ENCODE measurements at places on chromosomes 4 and X. TPM values are rescaled to one million over a fixed set of nuclear protein-coding genes. Genes with fewer than 3 reads are reported as not detected.

DNA sequence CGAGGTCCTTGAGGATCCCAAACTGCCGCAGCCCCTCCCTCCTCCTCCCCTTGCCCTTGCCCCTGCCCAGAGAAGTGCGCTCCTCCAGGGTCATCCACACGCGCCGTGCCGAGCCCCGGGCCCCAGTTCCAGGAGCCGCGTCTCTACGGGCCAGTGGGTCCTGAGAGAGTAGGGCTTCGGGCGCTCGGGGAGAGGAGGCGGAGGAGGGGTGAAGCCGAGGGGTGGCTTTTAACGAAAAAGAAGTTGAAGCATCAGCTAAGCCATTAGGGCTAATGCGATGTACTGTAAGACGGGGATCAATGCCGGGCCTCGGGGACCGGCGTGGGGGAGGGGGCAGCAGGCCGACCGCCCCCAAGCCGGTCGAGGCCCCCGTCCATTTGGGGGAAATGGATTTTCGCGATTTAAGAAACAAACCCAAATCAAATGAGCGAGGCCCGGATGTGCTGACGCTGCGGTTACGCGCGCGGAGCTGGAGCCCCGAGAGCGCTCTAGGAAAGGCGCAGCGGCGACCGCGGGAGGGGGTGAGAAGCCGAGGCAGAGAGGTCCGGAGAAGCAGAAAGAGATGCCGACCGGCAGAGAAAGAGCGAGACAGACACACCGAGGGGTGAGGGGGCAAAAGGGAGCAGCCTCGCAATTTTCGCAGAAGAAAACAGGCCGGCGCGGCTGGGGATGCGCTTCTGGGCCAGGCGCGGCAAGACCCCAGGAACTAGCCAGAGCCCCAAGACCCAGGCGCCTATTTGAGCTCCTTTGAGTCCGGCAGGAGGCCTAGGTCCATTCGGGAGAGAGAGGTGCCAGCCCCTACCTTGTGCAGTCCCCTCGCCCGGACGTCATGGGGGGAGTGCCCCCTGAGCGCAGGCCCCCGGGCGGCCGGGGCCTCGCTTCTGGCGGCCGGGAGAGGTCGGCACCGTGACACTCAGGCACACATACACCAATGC lies 13.6 kb downstream of the HMX1 start:
- no peak for DNase-seq

GRCh38 chrX:151902813-151903591 lies 9.7 kb upstream of the MAGEA4 start:
- peak; percentile 14 for DNase-seq

DNA sequence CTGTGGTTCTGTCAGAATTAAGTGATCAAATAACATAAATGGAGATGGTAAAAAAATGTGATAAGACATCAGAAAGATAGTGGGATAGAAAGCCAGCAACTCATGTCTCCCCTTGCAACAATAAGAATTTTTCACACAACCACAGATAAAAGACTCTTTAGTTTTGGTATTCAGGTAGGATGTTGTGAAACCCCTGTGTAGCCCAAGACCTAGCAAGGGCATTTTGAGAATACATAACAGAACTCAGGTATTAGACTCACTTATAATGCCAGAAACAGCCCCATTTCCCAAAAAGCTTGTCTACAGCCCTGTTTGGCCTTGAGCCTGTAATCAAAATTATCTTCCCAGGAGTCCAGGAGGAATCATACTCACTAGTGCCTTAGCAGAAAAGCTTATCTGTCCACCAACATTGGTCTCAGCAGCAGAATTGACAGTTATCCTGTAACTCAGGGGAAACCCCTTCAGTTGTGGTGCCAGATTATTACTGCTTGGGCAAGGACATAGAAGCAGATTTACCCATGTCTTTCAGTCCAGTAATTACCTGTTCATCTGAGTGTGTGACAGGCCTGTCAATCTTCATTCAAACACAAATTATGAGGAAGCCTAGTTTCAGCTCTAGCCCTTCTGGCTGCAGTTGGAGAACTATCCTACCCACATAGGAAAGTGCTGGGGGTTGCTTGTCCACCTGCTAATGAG lies 41.0 kb upstream of the UGT2B17 start:
- no peak for DNase-seq

TLR2 gene
- total RNA-seq: 2.3 TPM

DNA sequence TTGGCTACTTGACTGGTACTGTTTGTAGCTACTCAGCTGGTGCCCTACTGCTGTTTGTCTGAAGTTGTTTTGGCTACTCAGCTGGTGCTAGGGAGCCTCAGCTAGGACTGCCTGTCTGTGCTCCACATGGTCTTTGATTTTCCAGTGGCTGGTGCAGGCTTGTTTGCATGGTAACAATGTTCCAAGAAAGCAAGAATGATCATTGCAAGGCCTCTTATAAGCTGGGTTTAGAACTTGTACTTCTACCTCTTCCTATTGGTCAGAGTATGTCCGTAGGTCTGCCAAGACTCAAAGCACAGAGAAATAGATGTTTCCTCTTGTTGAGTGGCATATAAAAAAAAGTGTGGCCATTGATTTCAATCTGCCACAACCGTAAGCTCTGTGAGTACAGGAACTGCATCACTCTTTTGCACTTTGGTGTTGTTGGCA lies 17.6 kb downstream of the NFKB1 start:
- no peak for DNase-seq

SPARCL1 gene
- total RNA-seq: 154 TPM

SPANXB1 gene
- not detected for total RNA-seq

DNA sequence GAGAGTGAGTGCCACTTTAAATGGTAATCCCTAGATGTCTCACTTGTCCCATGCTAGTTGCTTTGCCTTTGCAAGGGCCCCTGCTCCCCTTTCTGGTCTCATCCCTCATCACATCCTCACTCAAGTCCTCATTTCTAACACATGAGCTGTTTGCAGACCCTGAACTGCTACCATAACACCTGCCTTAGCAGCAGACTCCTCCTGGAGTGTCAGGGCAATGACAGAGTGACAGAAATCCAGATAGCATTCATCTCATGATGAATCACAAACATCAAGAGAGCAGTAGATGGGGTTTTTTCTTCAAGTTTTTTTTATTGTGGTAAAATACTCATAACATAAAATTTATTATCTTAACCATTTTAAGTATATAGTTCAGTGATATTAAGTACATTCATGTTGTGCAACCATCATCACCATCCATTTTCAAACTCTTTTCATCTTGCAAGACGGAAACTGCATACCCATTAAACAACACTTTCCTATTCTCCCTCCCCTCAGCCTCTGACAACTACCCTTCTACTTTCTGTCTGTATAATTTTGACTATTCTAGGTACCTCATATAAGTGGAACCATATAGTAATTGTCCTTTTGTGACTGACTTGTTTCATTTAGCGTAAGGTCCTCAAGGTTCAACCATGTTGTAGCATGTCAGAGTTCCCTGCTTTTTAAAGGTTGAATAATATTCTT lies 133.2 kb upstream of the RPS6KA3 start:
- DNase-seq: no peak

IL3RA gene
- total RNA-seq: 5.5 TPM

DNA sequence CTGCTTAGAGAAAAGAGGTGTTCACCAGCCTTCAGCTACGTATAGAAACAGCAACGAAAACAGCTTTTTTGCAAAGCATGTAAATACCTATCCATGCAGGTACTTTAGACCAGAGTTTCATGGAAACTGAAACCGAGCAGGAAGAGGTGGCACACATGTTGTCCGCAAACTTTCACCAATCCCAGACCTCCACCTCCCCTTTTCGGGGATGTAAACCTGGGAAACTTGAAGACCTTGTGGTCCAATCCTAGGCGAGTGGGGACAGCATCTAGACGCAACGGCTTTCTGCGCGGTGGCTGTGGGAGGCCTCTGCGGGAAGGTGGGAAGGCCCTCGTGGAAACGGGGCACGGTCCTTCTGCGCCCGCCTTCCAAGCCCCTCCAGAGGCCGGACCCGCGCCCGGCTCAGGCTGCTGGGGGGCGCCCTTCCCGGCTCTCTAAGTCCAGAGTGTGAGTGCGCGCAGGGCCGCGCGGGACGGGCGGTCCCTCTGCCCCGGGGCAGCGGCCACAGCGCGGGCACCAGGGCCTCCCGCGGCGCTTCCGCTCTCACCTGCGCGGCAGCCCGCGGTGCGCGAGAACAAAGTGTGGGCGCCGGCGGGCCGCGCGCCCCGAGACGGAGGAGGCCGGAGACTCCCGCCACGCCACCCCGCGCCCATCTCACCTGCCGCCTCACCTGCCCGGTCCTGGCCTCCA lies 830 bp upstream of the SHROOM2 start:
- DNase-seq: no peak

Measured in heart right ventricle (tissue), 16 donors.